ENCODE measurements at places on chromosomes 7 and 10.

- peak; percentile 66 for DNase-seq
These were observed 20.8 kb downstream of the RALA start for GRCh38 chr7:39644170-39644569.

DNA sequence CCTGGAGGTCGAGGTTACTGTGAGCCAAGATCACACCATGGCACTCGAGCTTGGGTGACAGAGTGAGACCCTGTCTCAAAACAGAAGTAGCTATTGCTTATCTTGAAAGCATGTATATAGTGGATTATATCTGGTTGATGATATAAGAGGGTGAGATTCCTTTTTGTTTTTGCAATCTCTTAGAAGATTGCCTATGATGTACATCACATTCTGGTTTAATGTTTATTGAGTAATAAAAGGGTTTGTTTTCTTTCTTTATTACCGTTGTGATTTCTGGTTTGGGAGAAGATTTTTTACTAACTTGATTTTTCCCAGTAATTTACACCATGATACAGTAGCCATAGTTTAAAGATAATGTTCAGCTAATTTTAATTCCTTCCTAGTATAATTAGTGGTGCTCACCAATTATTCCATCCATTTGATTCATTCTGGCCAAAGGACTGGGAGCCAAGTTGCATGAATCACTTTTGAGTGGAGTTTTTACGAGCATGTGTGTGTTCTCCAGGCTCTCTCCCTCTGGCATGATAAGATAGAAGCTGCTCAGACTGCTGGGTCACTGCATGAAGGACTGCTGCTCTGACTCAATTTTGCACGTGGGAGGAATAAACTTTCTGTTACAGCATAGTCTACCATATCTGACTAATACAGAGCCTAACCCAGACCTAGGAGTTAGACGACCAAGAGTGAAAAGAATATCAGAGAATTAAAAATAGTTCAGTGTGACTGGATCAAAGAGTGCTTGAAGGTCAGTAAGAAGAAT is 13.5 kb upstream of the TSPAN13 start:
- DNase-seq, result peak; percentile 97

- DNase-seq, result no peak
These were observed 307.6 kb downstream of the FRMD4A start for GRCh38 chr10:14022954-14023672.

- DNase-seq, result peak; percentile 42
These were observed 19.1 kb downstream of the ATOH7 start for GRCh38 chr10:68212721-68213352.

GRCh38 chr10:117684046-117684610 is 141.6 kb downstream of the EMX2 start:
- no peak for DNase-seq

- no peak for DNase-seq
These were observed 548.7 kb upstream of the GALNT17 start for GRCh38 chr7:70582927-70583895.

DNA sequence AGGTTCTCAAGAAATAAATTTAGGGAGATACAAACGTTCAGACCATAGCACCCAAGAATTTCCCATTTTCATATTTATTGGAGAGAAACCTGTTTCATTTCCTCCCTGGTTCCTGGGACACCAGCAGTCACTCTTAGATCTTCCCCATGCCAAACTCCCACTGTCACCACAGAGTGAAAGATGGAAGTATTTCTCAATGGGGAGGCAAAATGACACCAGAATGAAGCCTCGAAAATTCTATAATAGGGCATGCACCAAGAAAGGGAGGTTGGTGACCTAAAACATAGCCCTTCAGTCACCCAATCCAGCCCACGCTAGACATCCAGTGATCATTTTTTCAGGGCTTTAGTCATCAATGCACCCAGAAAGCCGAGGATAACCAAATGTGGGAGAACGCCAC is 148.1 kb upstream of the PLXDC2 start:
- DNase-seq, result no peak

DNA sequence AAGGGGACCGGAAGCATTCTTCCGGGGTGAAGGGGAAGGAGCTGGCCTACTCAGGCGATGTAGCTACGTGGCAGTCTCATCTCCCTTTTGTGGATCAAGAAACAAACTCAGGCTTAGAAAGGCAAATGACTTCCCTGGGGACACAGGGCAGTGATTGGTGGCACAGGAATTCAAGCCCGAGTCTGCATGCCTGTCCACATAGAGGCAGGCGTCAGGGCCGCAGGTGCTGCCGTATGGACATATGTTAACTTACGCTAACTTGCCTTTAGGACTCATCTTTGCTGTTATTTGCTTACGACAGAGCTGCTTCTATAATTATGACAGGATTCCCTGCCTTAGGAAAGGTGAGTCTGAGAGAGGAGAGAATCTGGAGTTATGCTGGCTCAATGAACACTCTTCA is 42.3 kb upstream of the KLF6 start:
- DNase-seq, result no peak

DNA sequence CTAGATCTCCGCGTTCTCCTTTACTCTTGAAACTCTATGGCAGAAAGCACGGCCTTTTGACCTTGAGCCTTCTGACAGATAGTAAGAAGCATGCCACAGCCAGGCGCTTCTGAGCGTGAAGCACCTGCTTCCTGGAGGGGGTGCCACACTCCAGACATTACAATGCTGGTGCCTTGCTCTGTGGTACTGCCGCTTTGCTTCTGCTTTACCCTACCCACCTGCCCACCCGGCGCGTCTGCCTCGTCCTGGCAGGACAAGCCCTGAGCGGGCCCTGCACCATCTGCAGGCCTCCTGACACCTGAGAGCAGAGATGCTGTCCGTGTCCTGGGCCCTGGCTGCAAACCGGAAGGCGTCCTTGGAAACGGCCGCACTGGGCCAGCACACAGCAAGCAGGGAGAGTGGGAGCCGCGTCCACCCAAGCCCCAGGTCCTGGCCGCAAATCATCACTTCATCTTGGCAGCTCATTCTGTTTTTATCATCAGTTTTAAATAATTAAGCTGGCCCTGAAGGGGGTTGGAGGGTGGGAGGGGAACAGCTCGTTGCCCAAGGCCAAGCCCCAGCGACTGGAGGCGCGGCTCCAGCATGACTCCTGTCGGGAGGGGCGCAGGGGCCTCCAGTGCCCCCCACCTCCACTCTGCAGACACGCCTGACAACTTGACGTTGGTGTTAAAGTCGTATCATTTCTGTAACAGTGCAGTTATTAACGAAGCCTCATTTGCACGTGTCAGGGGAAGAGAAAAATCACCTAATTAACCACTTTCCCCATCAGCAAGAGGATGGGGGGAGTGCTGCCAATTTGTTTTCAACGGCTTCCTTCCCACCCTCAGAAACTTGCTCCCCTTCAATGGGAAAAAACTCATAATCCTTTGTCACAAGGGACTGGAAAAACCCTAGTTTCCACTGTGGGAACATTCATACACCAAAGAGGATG is 132.2 kb downstream of the MAD1L1 start:
- no peak for DNase-seq

GRCh38 chr10:78867555-78867939 is 201.2 kb upstream of the ZMIZ1 start:
- no peak for DNase-seq

DNA sequence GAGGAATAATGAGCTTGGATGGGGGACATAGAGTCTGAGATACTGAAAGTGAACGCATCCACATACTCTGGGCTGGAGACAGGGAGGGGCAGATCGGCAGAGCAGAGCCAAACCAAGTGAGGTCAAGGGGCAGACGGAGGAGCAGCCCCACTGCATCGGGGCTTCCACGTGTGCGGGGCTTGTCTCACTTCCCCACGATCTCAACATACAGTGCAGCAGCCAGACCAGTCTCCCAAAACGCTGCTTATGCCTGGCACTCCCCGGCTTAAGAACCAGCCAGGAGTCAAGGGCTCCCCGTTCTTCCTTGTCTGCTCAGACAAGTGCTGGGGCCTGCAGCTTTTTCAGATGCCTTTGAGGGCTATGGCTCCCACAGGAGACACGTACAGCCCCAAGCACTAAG is 43.6 kb downstream of the PARP12 start:
- no peak for DNase-seq

GRCh38 chr10:34196058-34196433 is 619.0 kb downstream of the PARD3 start:
- no peak for DNase-seq

GRCh38 chr7:127792528-127793342 is 140.7 kb downstream of the SND1 start:
- no peak for DNase-seq

GRCh38 chr7:39757604-39758003 is 134.2 kb downstream of the RALA start:
- DNase-seq, result no peak

DNA sequence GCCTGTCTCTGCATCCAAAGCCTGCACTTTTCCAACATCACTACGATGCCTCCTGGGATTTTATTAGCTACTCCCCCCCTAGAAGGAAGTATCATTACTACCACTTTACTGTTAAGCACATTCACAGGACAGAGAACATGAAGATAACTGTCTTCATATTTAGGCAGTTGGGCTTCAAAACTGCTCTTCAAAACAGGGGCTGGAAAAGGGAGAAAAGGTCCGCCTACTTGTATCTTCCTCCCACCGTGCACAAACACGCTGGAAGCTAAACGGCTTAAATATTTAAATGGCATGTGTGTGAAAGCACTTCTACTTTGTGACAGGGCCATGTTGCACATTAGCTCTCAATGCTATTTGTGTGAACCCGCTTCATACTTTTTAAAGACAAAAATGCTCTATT is 999 bp downstream of the ITIH5 start:
- DNase-seq, result no peak

GRCh38 chr7:139431010-139431409 is 52.5 kb downstream of the KLRG2 start:
- no peak for DNase-seq

- peak; percentile 95 for DNase-seq
These were observed 66.7 kb downstream of the EMX2 start for GRCh38 chr10:117609095-117609795.

DNA sequence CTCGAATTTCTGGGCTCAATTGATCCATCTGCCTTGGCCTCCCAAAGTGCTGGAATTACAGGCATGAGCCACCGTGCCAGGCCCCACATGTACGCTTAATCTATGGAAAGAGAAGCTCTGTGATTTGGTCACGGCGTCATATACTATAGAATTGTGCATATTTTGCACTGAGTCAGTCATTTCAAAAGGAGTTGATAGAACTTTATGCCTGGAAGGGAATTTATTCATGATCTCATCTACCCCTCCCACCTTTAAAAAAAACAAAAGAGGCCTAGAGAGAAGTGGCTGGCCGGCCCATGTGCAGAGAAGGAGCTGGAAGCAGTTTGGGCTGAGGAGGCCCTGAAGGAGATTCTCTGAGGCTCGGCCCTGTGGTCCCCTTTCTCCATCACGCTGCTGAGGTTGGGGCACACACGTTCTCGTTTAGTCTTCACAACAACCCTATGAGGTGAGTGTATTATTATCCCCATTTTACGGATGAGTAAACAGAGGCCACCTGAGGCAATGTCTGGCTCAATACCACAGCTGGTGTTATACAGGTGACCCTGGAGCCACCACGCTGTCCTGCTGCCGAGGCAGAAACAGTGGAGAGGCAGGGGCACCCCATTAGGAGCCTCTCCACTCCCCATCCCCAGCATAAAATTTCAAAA is 47.2 kb upstream of the ZRANB1 start:
- no peak for DNase-seq

GRCh38 chr10:79981450-79982361 is 32.8 kb upstream of the SFTPD start:
- DNase-seq, result peak; percentile 41

- peak; percentile 64 for DNase-seq
These were observed 519 bp downstream of the PITRM1 start for GRCh38 chr10:3172081-3172445.

GRCh38 chr10:119198438-119198837 is 8.9 kb upstream of the GRK5 start:
- no peak for DNase-seq

DNA sequence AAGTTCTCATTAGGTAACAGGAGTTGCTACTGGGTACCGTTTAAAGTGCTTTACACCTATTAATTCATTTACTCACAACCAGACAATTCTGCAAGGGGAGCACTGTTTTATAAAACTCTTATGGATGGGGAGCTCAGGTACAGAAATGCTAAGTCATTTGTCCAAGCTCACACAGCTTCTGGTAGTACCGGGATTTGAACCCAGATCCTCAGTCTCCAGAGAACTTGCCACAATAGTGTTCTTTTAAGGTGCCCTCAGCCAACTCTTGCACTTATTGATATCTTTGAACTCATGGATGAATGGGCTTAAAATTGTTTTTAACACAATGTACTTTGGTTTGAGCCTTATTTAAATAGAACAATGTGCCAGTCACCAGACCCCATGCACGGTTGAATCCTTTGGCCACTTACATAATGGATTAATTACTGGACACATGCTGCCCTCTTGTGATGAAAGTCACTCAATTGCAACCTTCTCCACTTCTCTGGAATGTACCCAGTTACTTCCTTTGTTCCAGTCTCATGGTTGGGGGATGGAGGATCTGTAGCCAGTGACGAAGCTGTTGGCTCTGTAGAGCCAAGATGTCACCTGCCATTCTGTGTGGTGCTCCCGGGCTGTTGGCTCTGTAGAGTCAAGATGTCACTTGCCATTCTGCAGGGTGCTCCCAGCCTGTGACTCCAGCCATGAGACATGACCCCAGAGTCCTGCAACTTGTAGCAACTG is 65.6 kb downstream of the NOD1 start:
- peak; percentile 77 for DNase-seq

- DNase-seq, result no peak
These were observed 29.1 kb upstream of the RHOBTB1 start for GRCh38 chr10:60973086-60973485.

DNA sequence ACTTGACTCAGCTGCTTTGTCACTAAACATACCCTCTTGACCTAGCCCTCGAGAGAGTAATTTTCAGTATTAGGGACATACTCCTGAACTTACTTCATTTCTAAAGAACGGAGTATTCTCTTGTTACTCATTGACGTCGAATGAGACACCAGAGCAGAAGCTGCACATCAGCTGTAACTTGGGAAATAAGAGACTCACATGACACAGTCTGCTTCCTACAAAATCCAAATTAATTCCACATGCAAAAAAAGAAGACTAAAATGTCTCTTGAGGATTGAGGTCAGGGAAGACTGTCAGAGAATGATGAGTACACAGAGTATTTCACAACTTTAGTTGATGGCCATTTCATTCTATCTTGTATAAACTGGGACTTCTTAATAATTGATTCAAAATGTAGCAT is 114.7 kb upstream of the EGFR start:
- peak; percentile 98 for DNase-seq

- no peak for DNase-seq
These were observed 558 bp downstream of the TCTN3 start for GRCh38 chr10:95693071-95693667.

DNA sequence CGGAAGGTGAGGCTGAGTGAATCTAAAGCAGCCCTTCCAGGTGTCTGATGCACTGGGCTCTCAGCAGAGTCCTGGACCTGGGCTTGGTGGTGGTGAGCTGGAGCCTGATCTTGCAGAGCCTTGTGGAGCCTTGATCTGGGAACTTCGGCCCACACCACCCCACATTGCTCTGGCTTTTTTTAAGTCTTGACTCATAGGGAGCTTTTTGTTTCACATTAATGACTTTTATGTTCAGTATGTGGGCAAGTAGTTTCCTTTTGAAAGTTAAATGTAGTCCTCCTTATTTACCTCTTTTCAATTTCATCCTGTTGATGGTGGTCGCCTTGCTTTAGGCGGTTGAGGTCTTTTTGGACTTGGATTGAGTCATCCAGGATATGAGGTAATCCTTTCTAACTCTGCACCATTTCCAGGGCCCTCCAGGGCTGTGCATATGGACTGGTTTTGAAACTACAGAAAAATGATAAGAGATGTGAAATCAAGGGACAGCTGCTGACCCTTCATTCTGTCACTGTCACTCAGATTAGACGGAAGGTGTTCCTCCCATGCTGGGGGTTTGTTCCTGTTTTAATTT is 2.9 kb upstream of the NRAP start:
- peak; percentile 33 for DNase-seq
